RCC 7860 (cell line): ENCODE measurements at places on chromosomes 6 and 20.

- no peak for DNase-seq
These were observed 37.3 kb downstream of the PSMG4 start for GRCh38 chr6:3296078-3296477.

GRCh38 chr6:147311218-147311617, 107.0 kb downstream of the STXBP5 start:
- DNase-seq, result no peak

GRCh38 chr20:62208795-62209755, 11.0 kb downstream of the HRH3 start:
- no peak for DNase-seq

DNA sequence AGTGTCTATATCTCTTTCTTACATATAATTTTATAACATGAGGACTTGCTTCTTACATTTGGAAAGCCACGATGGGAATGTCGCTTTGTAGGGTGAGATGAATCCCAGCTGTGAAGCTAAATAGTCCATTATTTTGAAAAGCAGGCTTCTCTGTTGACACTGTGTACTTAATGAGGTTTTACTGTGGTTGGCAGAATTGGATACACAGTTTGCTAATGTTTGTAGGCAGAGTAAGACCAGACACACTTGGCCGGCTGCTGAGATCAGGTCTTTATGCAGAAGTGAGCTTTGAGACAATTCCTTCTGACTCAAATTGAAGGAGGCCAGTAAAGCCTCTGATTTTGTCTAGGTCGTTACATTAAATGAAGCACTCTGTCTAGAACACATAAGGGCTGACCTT, 93.0 kb downstream of the NDUFAF5 start:
- DNase-seq, result no peak

GRCh38 chr6:134593887-134594286, 276.0 kb upstream of the SGK1 start:
- no peak for DNase-seq

DNA sequence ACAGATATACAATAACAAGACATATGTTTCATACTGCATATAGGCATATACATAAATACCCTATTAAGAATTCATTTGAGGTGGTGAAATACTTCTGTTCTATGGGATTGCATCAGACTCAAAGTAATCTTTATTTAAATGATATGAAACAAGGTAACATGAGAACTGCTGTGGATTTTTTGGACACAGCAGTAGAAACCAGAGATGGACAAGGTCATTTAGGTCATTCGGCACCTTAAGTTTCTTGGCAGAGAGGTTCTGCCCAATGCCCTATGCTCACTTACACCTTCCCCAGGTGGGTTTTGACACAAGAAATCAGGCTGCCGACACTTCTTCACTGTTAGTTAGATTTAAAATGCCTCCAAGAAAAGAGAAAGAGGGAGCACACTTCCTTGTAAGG, 43.9 kb upstream of the RBM24 start:
- no peak for DNase-seq

DNA sequence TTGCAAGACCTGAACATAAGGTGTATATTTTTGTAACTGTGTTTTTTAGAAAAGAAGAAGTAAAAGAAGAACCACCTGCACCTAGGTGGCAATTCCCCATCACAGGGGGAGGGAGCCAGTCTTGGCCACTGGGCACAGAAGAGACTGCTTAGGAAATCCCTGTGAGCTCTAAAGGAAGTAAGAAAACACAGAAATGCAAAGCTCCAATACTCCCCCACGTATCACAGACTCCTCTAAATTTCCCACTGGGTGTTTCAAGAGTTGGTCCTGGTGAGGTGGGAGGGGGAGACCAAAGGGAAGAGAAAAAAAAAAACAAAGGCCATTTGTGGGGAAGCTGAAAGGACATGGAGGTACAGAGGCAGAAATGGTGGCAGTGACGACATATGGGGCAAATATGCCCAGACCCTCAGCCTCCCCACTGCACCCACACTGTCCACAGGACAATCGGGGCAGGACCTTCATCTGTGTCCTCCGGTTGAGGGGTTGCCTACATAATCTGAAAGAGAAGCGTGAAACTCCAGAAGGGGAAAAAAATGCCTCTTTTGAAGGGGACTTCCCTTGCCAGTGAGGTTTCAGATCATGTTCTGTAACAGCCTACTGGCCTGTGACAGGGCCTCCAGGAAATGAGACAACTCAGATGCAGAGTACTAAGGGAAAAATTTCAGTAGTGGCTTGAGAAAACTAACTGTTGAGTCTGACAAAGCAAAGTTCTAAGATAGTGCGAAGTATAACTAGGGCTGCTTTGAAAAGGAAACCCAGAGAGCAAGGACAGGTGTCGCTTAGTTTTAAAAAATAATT, 226.2 kb upstream of the MARCKS start:
- peak; percentile 84 for DNase-seq
